ENCODE measurements at places on chromosomes 1 and 21.

- no peak for DNase-seq
Measured at GRCh38 chr1:87539147-87539546, 210.5 kb downstream of the LMO4 start.

DNA sequence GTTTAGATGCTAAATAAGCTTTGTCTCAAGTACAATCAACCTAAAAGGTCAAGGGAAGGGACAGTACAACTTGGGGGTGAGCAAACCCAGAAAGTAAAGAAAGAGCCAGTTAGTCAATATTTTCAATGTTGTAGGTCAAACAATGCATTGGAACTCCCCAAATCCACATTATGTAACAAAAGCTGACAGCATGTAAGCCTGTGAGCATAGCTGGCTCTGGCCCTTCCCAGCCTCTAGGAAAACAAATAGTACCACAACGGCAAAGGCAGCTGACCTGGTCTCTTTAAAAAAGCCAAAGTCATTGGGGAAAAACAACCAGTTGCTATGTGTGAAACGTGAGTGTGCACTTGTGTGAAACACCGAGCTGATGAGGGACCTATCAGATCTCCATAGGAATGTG is 3.4 kb downstream of the CBR1 start:
- no peak for DNase-seq

GRCh38 chr1:155174324-155175280 is 953 bp downstream of the TRIM46 start:
- no peak for DNase-seq

- no peak for DNase-seq
Measured at GRCh38 chr1:155313261-155313660, 4.6 kb downstream of the FDPS start.

GRCh38 chr1:50266509-50266908 is 156.7 kb downstream of the DMRTA2 start:
- DNase-seq: no peak

DNA sequence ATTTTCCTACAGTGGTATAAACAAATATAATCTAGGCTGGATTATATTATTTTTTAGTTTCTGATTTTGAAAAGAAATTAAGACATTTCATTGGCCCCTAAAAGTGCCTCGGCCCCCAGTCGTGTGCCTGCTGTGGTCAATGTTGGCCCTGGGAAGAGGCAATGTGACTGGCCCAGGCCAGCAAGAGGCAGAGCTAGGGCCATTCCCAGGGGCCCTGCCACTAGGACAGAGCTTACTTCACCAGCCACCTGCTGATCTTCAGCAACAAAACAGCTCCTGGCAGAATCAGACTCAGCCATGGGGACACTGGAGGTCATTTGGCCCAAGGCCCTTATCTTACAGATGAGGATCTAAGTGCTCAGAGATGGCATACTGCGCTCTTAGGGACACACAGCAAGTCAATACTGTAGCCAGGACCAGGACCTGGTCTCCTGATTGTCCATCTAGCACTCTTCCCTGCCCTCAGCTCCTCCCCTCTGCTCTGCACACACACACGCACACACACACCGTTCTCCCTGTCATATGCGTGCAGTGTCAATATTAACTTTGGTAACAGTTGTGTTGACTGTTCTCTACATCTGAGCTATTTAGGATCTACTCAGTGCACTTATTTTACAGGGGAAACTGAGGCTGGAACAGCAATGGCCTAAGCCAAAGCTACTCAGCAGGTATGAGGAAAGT is 16.6 kb upstream of the KLHDC7A start:
- no peak for DNase-seq

DNA sequence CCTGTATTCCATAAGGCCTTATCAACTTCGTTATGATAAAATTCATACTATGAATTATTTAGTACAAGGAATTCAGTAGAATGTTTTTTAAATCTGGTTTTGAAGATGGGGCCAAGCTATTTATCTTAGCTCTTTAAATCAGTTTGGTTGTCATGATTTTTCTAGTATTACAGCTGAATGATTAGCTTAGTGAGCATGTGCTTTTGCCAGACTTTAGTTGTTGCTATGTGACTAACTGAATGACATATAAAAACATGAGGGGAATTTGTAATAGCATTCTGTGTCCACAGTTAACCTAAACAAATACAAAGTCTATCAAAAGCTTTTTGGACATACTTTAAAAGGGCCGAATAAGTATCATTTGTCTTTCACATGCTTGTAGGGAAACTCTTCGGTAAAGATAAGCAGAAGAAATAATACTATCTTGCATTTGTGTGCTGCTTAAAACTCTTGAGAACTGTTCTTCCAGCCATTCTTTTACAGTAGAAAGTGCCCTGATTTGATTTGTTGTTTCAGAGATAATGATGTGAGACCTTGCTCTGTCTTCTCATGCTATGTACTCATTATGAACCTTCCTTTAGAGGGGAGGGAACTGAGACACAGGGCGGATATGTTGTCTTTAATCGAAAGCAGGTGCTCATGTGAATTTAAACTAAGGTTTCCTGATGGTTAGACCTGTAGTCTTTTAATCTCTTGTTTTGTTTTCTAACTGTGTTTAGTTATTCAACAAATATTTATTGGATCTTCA is 18.8 kb downstream of the NEK7 start:
- DNase-seq: peak; percentile 81

DNA sequence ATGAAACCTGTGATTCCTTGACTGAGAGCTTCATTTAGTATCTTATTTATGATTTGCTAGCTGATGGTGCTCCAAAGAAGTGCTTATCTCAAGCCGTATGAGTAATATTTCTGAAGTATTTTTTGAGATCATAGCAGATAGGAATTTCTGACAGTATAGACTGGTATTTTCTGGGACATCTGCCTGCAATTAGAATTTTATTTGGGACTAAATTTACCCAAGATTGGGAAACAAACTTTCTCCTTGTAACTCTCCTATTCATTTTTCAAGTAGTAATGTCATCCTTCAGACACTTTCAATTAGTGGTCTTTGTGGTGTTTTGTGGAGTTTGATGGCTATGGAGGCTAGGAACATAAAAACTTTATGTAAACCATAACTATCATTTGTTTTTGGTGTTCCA is 597.2 kb upstream of the ZP4 start:
- DNase-seq: no peak

GRCh38 chr1:203424861-203425662 is 50.5 kb upstream of the PRELP start:
- DNase-seq: no peak

DNA sequence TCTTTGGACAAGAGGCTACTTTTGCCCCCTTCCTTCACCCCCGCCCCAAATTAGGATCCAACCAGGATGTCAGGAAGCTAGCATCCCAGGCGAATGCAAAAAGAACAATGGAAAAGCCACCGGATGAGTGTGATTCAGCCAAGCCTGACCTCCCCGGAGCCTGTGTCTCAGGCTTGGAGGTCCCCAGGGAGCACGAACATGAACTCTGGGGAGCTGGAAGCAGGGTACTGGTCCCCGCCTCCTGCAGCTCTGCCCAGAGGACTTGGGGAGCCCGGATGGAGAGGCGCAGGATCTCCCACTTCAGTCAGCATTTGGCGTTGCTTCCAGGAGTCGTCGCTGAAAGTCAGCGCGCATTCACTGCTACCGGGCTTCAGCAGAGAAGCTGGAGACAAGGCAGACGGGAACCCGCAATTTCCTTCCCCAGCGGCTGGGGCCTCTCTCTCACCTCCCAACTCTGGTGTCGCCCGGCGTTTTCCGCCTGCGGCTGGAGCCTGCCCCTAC is 1.8 kb upstream of the TBX15 start:
- DNase-seq: no peak

- no peak for DNase-seq
Measured at GRCh38 chr1:227883073-227883520, 64.6 kb downstream of the WNT9A start.

DNA sequence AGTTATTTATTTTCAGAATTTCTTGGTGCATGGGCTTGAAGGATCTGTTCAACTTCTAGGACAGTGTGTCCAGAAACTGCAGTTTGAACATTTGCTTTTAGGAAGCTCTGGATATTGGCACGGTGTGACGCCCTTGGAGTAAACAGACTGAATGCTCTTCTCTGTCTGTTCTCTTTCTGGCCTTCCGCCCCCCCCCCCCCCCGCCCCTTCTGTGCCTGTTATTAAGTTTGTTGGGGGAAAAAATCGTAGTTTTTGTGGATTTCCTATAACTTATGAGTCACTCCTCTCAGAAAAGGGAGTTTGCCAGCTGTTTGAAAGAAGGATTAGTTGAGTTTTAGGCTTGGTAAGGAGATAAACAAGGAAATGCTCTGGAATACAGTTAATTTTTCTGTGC is 1.2 kb downstream of the KCTD3 start:
- peak; percentile 73 for DNase-seq

GRCh38 chr1:221548942-221549341 is 192.9 kb downstream of the DUSP10 start:
- DNase-seq: no peak

GRCh38 chr1:2460996-2461751 is 14.9 kb upstream of the PLCH2 start:
- no peak for DNase-seq

DNA sequence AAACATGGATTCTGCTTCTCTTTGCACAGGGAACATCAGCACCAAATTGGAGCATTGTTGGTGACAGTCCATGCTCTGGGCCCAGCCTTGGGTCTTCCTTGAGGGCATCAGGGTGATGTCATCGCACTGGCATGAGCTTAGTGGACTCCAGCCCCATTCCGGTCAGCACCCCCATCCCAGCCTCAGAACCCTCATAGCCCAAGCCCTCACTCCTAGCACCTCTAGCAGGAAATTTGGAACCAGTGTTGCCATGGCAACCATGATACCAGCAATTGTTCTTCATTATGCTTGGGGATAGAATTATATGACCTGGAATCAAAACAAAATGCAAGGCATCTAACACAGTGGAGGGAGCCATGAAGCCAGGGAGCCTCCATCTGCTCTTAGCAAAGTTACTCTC is 83.1 kb downstream of the VWA5B1 start:
- no peak for DNase-seq

DNA sequence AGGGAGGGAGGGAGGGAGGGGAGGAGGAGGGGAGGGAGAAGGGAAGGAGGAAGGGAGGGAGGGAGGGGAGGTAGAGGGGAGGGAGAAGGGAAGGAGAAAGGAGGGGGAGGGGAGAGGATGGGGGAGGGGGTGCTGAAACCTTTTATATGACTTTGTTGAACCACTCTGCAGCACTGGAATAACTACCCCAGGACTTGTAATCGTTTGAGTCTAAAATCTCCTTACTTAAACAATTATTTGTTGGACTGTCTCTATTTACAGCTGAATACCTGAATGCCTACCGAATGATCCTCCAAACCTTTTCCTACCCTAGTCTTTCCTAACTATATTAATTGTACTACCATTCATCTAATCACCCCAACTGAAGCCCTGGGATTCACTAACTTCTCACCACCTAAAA is 181.8 kb downstream of the TPR start:
- no peak for DNase-seq

- DNase-seq: no peak
Measured at GRCh38 chr1:151371370-151372057, 991 bp downstream of the SELENBP1 start.

DNA sequence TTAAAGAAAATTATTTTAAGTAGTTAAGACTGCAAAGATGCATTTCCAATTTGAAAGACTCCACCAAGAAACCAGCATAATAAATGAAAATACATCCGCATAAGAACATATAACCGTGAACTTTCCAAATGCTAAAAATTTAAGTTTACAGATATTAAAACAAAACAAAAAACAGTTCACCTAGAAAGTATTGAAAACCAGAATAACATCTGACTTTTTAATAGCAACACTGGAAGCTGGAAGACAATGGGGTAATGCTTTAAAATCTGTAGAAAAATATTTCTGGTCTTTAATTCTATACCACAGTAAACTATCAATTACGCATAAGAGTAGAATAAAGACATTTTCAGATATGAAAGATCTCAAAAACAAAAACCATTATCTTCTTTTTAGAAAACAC is 79.3 kb upstream of the COL24A1 start:
- DNase-seq: no peak

- DNase-seq: no peak
Measured at GRCh38 chr1:221241592-221241991, 362.3 kb downstream of the HLX start.

- no peak for DNase-seq
Measured at GRCh38 chr1:84073266-84073665, 70.8 kb upstream of the PRKACB start.

DNA sequence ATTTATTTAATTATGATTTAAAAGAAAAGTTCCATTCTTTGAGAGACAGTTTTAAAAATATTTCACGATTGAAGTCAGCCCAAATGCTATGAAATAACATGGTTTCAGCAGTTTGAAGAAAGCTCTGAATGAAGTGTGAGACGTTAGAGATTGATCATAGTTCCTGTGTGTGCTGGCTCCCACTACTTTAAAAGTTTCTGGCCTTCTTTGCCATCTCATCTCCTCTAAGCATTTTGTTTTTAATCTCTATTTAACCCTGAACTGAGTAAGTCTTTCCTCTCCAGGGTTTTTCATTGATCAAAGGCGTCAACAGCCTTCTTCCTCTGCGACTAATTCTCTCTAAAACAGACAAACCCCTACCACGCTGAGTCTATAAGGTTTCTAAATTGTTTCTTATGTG is 225.3 kb upstream of the B3GALT2 start:
- DNase-seq: no peak

- peak; percentile 45 for DNase-seq
Measured at GRCh38 chr1:107135463-107135862, 5.4 kb upstream of the NTNG1 start.

GRCh38 chr1:208048904-208049303 is 138.0 kb upstream of the CD34 start:
- DNase-seq: no peak

DNA sequence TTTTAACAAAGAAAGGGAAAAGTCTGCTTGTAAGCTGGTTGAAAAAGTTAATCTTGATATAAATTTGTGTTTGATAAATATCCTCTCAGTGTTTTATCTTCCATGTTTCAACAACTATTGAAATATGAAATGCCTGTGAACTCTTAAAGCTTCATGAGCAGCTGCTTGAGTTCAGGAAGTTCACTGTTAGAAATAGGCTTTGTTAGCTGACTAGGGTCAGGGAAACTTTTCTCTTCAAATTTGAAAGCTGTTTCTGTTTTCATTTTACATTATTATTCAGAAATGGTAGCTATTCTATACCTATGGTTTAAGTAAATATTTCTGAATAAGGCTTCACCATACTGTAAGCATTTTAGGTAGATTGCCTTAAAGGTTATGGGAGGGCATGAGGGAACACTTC is 191.7 kb downstream of the HS2ST1 start:
- no peak for DNase-seq

Measured in kidney glomerular epithelial cell (primary cell).